ENCODE measurements at places on chromosomes 1 and 21. TPM values are rescaled to one million over a fixed set of nuclear protein-coding genes. Genes with fewer than 3 reads are reported as not detected.
A peak's percentile ranks its signal among the peaks of the same experiment; 100 is the strongest.

Gene KCNQ4
- total RNA-seq: not detected

DNA sequence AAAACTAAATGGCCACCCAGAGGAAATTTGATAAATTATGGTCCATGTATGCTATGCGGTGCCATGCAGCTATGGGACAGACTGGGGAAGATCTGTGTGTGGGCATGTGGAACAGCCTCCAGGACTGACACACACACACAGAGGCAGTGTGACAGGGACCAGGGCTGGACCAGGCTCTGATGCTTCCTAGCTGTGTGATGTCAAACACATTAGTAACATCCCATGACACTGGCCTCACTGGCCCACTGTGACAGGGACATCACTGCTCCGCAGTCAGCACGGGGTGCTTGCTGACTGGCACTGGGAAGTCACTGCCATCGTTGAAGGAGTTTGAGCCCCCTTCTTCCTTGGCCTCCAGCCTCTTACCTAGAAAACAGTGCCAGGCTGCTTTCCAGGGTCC, 13.9 kb downstream of the RAP1GAP start:
- DNase-seq: no peak

- DNase-seq: peak; percentile 29
Observed at GRCh38 chr1:88001460-88001859, 672.8 kb downstream of the LMO4 start.

- peak; percentile 43 for DNase-seq
Observed at GRCh38 chr1:156750191-156750672, 1.2 kb downstream of the HDGF start.

DNA sequence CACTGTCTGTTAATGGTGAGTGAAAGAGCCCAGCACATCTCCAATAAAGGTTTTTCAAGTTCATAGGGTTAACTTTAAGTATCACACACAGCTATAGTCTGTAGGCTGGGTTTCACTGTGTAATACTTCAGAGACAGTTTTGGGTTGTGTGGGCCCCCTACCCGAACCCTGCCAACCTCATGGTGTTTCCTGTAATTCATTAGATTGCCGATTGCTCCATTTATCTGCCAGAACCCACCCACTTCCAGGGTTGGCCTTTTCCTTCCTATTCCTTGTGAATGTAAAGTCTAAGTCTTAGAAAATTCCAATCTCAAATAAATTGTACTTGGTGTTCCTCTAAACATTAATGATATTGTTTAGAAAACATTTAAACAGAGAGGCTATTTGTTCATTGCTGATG, 43.6 kb downstream of the CTTNBP2NL start:
- DNase-seq: no peak

DNA sequence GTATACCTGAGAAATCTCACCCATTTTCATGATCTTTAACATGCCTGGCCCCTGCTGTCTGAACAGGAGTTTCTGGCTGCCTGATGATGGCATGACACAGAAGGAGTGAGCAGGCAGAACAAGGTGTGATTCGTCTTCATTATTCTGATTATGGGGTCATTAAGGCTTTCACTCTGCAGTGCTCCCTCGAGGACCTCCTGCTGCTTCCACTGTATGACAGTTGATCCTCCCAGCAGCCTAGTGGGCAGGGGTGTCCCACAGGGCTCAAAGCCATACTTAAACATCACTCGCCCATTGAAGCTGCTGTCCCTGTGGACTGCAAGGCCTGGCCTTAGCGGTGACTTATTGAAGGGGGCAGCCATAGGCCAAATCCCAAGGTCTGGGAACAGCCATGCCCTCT, 12.7 kb upstream of the PARS2 start:
- no peak for DNase-seq

DNA sequence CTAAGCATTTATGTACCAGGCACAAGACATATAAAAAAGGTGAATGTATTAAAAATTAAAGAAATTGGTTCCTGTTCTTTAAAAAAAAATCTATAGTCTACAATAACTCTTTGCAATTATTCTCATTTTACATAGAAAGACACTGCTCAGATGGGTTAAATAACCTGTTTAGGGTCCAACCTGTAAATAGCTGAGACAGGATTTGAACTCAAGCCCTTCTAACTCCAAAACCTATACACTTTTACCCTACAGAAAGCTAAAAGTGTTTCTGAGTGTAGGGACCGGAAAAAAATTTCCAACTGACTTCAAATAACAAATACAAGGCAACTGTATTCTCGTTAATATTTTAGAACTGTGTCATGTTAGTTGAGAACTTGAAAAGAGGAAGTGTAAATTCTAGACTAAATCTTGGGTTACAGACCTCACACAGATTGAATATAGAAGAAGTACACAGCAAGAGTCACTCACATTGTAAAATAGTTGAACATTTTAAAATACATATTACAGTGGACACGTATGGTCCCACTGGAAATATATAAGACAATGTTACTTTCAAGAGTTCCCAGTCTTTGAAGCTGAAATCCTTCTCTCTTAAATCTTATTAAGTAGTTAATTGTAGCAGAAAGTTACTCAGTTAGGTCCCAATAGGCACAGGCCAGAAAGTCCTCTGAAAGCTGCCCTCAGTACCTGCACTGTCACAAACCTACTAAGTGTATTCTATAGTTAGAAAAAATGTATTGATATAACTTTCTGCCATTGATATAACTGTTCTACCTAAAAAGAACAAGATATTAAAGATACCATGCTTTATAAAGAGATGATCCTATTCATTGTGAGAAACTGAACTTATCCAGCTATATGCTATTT, 7.3 kb downstream of the EDEM3 start:
- DNase-seq: no peak

DNA sequence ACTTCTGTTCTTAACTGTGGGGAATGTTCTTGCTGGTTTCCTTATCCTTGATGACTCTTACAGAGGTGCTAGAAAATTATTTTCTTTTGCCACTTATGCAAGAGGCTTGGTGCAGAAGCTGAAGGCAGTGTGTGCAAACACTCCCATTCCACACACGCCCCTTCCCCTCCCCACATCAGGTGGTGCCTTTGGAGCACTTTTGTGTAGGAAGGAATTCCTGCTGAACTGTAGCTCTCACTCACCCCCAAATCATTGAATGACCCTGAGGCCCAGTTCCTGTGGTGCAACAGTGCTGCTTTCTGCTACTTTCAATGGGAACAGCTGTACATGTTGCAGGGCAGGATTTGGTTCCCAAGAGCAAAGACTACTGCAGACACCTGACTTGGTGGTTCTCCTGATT, 101.8 kb downstream of the CD247 start:
- DNase-seq: no peak

GRCh38 chr1:159978107-159978398, 24.0 kb upstream of the SLAMF9 start:
- no peak for DNase-seq

GRCh38 chr21:39593522-39593921, 19.2 kb upstream of the B3GALT5 start:
- DNase-seq: no peak

DNA sequence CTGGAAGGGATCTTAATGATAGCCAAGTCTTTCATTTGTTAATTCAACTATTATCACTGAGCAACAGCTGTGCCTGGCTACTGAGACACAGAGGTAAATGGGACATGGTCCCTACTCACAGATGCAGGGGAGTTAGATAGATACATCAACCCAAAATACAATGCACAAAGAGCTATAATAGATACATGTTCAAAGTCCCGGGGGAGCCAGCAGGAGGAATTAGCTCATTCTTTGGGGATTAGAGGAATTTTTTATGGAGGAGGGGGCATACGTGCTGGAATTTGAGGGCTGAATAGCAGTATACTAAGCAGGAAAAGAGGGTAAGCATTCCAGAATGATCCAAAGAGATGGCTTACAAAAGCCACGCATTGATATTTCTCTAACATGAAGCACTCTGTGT, 34.6 kb downstream of the C8B start:
- DNase-seq: no peak

Gene C8B
- not detected for total RNA-seq

DNA sequence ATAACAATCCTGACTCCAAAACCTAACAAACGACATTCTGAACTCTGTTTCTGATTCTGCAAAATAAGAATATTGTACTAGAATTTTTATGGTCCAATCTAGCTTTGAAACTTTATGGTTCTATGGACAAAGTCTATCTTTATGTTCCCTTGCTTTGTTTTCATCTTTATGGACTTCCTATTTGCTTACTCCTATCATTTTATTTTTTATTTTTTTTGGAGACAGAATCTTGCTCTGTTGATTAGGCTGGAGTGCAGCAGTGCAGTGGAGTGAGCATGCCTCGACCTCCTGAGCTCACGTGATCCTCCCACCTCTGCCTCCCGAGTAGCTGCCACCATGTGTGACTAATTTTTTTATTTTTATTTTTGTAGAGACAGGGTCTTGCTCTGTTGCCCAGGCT, 3.6 kb downstream of the NRAS start:
- no peak for DNase-seq

- peak; percentile 88 for DNase-seq
Observed at GRCh38 chr1:243926803-243927245, 76.8 kb upstream of the AKT3 start.

DNA sequence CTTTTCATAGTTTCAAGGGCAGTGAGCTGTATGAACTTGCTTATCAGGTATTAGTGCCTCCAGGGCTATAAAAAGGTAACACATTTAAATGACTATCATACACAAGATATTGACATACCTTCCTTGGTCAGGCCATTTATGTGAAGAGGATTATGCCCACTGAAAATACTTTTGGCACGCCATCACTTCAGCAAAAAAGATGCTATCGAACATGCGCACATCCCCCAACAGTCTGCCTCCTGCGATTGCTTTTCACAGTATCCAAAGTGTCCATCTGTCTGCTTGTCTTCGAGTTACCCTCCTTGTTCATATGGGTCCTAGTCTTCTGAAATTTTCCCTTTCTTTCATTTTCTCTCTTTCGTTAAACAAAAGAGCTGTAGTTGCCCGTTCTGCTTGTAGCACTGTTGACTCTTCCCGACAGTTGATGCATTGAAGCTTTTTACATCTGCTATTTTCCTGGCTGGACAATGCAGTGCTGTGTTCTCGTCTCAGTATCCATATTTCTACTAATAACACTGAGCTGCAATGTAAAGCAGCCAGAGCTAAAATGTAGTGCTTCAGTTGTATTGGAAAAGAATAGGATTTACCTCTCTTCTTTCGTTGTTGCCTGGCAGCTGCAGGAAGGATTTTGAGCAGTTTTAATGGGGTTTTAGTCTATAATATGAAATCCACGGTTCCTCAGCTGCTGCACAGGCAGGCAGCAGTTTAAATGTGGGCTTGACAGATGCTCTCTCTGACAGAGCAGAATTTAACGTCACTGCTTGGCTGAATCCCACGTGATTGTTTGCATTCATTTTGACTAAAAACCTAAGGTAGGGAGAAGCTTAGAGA, at the start of gene B3GALT2:
B3GALT2 (minus strand) TSS at position 713 of the 831 bp plus-strand sequence. CDS start 5,051 bp downstream, outside the sequence.
- peak; percentile 42 for DNase-seq

DNA sequence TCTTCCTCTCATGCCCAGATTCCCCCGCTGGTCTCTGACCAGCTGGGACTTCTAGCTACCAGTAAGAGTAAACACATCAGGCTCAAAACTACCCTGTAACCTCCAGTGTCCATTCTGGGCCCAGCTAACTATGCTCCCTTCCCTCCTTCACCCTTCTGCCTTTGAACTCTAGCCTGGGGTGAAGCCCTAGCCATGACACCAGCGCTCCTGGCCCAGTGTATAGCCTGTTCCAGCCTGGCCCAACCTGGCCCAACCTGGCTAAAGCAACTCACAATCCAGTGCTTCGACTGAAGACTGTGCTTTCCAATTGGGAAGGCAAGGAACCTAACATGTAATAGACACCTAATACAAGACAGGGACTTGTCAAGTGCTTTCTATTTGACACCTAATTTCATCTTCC, 27.6 kb downstream of the CSMD2 start:
- DNase-seq: no peak

DNA sequence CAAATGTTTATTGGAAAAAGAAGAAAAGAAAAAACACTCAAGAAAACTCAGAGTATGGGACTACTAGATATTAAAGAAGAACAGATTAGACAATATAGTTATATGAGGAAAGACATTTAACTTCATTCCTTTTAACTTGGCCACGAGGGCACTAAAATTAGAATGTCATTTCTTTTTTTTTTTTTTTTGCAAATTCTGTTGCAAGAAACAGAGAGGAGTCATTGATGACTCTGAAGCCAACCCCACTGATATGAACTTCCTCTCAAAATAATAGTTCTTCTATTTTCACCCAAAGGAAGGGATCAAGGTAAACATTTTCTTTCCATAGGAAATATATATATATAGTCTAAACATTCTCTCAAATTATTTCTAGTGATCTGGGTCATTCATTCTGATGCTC, 24.6 kb upstream of the PEX19 start:
- DNase-seq: no peak

Gene KRTAP11-1
- not detected for total RNA-seq

Gene LAPTM5
- 70.7 TPM for total RNA-seq

DNA sequence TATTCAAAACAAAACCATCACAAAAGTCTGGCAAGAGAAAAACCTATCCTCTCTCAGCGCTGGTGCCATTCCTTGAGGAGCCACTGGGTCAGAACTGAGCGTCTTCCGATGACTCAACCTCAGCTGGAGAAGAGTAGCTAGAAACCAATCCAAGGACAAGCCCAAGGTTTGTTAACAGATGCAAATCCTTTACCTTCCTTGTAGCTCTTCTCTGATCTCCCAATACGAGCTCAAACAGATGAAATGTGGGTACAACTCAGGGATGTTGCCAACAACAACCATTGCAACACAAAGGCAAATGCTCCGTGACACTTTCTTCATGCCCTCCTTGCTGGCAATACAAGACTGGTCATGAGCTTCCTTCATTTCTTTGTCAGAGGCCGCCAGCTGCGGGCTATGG, 337.1 kb downstream of the SIPA1L2 start:
- DNase-seq: no peak

DNA sequence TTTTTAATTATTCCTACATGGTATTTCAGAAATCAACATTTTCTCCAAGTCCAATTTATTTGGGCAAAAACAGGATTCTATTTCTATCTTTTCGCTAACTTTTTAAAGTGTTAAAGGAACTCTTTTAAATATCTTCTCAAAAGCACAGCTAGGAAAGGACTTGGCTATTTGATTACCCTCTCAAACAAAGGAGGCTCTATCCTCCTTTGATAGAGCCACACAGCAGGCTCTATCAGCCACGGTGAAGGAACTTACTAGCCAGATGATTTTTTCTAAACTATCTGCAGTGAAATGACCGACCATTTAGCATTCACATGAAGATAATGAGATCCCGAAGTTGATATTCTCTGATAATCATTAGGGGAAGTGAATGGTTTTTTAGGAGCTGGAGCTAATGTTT, 9.1 kb downstream of the ANGPTL7 start:
- DNase-seq: no peak

GRCh38 chr1:79044974-79045650, 38.6 kb upstream of the ADGRL4 start:
- DNase-seq: peak; percentile 91

DNA sequence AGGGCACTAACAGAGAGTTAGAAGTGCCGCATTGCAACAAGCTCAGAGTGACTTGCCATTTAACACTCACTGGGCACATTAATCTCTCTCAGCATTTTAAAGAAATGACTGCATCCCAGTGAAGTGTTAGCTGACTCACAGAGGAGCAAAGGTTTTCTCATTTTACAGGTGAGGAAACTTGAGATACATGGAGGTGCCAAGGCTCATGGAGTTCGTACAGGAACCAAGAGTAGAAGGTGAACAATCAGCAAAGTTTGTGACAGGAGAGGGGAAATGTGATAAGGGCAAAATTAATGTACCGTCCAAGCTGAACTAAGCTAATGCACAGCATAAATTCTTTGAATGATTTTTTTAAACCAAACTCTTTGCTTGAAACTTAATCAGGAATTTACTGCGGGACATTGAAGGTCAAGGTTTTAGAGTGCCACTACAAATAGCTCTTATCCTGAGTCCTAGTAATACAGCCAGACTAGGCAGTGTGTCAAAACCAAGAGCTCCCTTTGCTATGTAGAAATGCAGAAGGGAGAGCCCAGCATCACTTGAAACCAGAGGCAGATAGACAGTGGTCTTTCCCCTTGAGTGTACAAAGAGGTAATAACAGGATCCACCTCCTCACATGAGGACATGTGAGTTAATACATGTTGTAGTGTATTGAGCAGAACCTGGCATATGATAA, 22.4 kb upstream of the NTPCR start:
- DNase-seq: no peak
